ENCODE measurements at places on chromosomes 6 and 20.

GRCh38 chr20:1225783-1226654 lies at the start of gene RAD21L1:
TSS of gene RAD21L1 (plus strand) at chr20:1226044. CDS start at chr20:1228454, 2,410 bp downstream.
- no peak for DNase-seq

DNA sequence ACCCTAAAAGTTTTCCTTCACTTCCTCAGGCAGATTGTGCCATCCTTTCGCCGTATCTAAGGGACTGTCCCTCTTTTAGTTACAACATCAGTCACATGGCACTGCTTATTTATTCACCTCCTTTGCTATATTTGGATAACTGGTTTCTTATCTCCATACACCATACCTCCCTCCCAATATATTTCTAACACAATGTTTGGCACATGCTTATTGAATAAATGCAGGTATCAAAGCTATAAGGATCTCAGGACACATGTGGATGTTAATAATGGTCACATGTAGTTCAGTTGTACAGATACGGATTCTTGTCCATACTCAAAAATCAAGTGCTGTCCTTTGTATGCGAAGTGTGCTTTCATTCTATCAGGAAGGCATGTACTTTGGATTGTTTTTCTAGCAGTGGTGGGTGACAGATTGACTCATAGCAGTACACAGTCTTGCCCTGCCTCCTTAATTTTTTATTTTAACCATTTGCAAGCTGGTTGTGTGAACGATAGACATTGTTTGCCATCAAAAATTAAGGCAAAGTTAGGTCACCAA lies 407.1 kb upstream of the RUNX2 start:
- no peak for DNase-seq

GRCh38 chr20:53668992-53669391 lies 75.4 kb upstream of the ZNF217 start:
- DNase-seq: no peak

DNA sequence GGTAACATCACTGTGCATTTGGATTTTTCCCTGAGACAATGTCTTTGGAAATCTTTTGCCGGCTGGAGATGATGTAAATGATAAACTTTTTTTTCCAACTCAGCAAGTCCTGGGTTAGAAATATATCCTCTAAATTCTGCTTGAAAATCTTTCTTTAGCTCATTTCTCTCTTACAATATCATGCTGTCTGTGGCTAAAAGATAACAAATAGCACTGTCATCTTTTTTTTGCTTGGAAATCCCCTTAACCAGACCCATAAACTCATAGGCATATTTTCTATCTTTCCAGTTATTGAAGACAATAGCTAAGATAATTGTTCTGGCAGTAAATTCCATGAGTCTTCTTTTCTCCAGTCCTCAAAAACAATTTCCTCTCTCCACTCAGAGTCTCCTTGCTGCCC lies 481.5 kb downstream of the NKAIN2 start:
- DNase-seq: no peak

DNA sequence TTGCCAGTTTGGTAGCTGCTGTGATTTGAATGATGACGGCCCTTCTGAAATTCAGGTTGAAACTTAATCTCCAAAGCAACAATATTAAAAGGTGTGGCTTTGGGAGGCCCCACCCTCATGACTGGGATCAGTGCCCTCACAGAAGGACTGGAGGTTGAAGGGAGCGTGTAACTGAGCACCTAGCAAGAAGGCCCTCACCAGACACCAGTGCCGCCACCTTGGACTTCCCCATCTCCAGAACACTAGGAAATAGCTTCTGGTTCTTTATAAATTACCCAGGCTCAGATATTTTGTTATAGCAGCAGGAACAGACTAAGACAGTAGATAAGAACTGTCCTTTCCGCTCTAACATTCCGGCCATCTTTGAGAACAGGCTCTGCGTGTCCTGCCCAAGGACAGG lies 243.1 kb downstream of the DLL1 start:
- DNase-seq: no peak

DNA sequence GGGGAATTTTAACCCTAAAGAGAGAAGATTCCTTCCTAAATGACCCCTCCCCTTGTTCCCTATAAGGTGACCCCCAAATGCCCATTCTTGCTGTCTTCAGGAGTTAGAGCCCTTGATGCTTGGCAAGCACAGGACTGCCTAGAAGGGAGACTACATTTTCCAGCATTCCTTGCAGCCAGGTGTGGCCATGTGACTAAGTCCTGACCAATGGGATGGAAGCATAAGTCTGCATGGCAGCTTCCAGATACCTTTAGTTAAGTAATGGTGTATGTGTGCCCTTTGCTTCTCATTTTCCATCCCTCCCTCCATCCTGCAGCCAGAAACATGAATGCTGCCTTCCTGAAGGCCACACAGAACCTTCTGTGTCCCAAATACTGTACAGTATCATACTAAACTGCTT lies 5.5 kb downstream of the BFSP1 start:
- peak; percentile 7 for DNase-seq

DNA sequence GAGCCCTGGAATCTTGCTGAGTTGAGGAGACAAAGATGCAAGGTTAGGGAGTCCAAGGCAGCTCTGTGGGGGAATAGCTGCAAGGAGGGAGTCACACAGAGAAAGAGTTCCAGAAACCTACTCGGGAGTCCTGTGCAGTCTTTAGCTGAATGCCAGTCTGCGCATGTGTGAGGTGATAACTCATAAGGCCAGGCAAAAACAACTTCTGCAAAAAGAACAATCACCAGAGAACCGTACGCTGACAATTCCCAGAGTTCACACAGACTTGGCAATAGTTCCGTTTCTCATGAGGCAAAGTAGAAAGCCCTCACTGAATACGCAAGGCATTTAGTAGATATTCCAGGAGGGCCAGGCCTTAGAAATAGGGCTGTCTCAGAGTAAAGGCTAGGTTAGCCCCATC lies 135.2 kb upstream of the TAB2 start:
- no peak for DNase-seq

DNA sequence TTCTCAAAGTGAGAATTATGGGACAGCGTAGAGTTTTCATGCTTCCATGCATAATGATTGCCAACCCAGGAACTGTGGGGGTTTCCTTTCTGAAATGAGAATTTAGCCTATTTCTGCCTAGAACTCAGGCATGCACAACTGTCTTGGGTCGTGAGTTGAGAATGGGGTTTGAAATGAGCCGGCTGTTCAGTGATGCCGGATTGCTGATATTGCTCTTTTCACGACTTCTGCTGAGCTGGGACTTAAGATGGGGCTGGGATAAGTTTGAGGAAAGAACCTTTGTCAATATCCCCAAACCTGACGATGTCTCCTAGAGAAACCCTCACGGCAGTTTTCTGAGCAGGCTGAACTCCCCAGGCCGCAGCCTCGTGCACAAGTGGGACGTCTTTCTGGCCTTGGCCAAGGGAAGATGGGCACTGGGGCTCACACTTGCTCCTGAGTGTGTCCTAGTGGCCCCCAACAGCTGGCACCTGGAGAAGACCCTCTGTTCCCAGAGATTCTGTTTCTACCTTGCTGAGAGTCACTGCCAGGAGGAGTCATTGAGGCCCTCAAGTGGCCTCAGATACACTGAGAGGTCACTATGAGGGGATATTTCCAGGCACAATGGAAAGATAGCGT lies 34.1 kb upstream of the RIN2 start:
- no peak for DNase-seq

GRCh38 chr6:121344539-121344938 lies 10.3 kb upstream of the TBC1D32 start:
- no peak for DNase-seq

DNA sequence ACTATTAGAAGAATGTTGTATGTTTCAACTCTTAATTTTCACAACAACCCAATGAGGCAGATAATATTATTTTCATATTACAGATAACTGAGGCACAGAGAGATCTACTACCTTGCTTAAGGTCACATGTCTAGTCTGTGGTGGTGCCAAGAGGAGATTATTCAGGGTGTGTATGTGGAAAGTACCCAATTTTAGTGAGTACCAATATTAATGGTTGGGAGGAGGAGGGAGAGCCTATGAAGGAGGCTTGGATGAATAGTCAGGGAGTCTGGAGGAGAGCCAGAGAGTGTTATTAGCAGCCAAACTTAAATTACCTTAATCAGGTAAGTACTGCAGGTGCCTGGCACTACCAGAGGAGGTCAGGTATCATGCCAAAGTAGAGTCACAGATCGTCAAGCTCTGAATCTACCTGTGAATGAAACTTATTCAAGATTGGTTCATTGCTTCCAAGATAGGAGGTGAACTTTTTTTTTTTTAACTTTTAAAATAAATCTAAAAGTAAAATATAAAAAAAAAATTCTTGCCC lies 10.9 kb upstream of the CALHM6 start:
- peak; percentile 93 for DNase-seq

DNA sequence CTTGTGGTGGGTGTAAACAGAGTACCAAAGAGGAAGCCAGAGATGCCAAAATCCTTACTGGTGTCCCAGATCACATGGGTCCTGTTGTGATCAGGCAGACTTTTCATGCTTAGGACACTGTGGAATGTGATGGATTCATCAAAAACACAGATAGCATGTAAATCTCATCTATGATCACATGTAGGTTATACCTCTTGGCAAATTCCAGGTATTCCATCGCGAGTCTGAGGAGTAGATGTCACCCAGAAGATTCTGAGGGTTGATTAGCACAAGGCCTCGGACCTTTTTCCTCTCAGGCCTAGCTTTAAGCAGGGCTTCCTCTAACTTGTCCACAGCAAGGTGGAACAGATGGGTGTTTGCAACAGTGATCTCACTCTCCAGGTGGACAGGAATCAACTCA lies 28.3 kb upstream of the SSR1 start:
- DNase-seq: no peak

- no peak for DNase-seq
Measured at GRCh38 chr6:160737934-160738333, 35.9 kb downstream of the PLG start.

DNA sequence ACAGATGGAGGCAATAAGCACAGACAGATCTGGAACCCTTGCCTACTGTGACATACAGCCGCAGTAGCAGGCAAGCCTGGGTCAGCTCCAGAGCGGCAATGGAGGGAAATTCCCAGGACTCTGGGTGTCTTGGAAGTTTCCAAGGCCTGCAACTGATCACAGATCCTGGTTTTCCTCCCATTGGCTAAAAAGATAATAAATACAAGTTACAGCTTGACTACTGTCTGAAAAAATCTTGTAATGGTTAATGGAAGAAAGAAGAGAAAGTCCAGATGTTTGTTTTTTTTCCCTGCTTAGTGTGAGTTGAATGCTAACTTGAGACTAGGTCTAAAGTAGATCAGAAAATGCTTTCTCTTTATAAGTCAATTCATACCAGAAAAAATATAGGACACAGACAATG lies 307.6 kb downstream of the ALDH8A1 start:
- no peak for DNase-seq

GRCh38 chr6:109187399-109188114 lies 92.2 kb downstream of the CEP57L1 start:
- DNase-seq: peak; percentile 59

GRCh38 chr6:29916741-29917140 lies 25.6 kb upstream of the HLA-A start:
- peak; percentile 37 for DNase-seq

DNA sequence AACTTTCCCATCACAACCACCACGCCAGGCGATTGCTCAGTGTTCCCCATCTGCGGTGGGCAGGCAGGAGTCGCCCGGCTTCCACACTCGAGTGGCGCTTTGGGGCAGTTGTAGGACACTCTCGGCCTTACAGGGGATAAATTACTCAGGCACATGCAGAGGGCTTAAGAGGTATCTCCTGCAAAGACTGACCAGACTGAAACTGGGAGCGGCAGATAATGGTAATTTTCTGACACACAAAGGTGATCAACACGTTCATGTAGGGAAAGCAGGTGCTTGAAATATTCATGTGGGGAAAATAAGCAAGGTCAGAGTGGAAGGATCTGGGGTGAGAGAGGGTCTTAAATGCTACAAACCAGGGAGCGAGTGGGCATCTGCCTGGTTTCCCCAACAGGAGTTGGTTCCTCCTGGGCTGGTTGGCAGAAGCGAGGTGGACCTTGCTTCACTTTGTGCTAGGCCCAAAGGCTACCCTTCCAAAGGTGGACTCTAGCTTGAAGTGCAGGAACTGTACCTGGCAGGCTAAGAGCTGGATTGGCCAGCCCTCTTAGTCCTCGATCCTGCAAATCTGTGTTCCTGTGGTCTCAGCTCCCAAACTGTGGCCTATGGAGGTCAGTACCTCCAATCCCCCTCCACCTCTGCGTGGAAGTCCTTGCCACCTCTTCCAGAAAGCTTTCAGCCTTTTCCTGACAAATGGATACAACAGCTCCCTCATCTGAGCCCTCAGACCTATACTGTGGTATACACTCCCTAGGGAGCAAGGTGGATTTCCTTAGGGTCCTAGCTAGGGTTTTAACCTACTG lies 16.7 kb downstream of the PLAGL2 start:
- DNase-seq: no peak

GRCh38 chr20:45968801-45969711 lies 2.9 kb downstream of the ZNF335 start:
- no peak for DNase-seq

DNA sequence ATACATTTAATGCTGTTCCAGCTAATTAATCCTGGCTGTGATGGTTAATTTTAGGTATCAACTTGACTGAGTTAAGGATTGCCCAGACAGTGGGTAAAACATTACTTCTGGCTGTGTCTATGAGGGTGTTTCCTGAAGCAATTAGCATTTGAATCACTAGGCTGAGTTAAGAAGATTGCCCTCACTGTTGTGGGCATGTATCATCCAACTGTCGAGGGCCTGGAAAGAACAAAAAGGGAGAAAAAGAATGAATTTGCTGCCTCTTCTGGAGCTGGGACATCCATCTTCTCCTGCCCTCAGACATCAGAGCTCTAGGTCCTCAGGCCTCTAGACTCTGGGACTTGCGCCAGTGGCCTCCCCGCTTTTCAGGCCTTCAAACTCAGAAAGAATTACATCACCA lies 34.3 kb downstream of the SDHAF4 start:
- no peak for DNase-seq

DNA sequence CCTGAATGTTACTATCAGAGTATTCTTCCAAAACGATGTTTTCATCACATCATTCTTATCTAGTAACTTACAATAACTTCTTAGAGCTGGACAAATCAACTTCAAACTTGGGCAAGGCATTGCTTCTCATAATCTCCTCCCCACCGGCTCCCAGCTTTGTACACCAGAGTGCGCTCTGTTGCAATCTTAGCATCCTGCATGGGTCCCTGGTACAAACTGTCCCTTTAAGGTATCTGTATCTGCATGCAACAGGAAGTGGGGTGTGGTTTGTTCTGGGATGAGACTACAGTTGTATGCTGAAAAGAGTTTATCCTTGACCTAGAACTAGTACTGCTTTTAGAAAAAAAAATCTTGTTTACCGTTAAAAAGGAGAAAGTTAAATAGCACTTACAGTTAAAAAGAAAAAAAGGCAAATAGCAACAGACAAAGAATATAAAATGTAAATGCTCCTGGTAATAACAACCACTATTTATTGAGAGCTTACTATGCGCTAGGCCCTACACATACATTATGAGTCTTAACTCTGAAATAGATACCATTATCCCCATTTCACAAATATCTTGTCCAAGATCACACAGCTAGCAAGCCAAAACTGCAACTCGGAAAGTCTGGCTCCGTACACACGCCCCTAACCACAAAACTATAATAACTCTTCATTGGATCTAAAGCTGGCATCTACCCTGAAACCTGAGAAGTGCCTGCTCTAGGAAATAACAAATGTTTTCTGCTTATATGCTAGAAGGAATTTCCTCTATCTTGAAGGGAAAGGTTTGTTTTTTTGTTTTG lies 9.8 kb upstream of the HECA start:
- no peak for DNase-seq

All from DMS79 treated with DMSO at 0.1 percent for 48 hours (cell line).